Caki2 (cell line): ENCODE measurements at places on chromosomes 3 and 15. TPM values are rescaled to one million over a fixed set of nuclear protein-coding genes. Genes with fewer than 3 reads are reported as not detected.

GRCh38 chr15:31339558-31339895, 12.9 kb downstream of the KLF13 start:
- no peak for DNase-seq

- peak; percentile 66 for DNase-seq
Measured at GRCh38 chr3:183122257-183122932, 23.1 kb upstream of the MCCC1 start.

DNA sequence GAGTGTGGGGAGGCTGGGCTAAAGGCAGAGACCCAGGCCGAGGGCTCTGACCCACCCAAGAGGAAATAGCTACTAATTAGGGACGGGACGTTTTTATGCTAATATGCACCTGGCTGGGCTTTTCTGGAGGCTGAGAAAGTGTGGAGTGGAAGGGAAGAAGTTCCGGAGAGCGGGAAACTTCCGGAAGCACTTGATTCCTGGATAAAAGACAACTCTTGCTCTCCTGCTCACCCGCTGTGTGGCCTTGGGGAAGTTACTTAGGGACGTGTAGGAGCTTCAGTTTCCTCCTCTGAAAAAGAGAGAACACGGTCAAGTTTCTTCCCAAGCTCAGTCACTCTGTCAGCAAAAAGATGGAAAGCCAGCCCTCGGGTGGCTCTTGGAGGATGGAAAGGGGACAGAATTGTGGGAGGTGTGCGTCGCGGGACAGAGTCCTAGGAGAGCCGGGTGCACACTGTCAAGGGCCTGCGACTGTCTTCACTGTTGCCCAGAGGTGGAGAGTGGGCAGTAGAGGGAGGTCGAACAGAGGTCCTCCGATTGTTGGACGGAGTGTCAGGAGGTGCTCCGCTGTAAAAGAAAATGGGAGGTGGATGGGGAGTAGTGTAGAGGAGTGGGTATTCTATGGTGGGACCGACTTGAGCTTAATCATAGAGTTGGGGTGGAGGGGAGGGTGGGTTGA, 43.2 kb downstream of the EPHB3 start:
- no peak for DNase-seq

- DNase-seq: no peak
Measured at GRCh38 chr15:64060716-64061115, 14.4 kb upstream of the DAPK2 start.

GPR62 gene
- not detected in 2 replicates for total RNA-seq

MAN2A2 gene
- total RNA-seq: 17.7 and 28.0 TPM in 2 replicates

ADAMTS9 gene
- total RNA-seq: 5.7 and 9.1 TPM in 2 replicates
